ENCODE measurements at places on chromosomes 6 and 20. TPM values are rescaled to one million over a fixed set of nuclear protein-coding genes. Genes with fewer than 3 reads are reported as not detected.

Gene OPRM1
- total RNA-seq = not detected

Gene FOXF2
- total RNA-seq = 0.59 TPM

Gene ALDH8A1
- total RNA-seq = 0.99 TPM

Gene ITCH
- 54.8 TPM for total RNA-seq

Gene DYNLT2
- 2.0 TPM for total RNA-seq

Gene PXDC1
- total RNA-seq = 27.3 TPM

Gene HSPA1L
- 1.8 TPM for total RNA-seq

Gene IP6K3
- total RNA-seq = 3.8 TPM

Gene F13A1
- 106 TPM for total RNA-seq

Gene RSPO4
- total RNA-seq = 1.1 TPM

Gene WASF1
- total RNA-seq = 7.1 TPM

Gene SASH1
- 106 TPM for total RNA-seq

Gene TMEM244
- total RNA-seq = 4.2 TPM

Gene MUC22
- not detected for total RNA-seq

Gene OR2J3
- not detected for total RNA-seq

Gene PPP1R3G
- total RNA-seq = 1.8 TPM

Gene GNAS-AS1
- total RNA-seq = 1.3 TPM

Gene DLL1
- total RNA-seq = 11.2 TPM

Gene MATN4
- total RNA-seq = 0.99 TPM

Gene TCP11
- total RNA-seq = 0.30 TPM

Gene SLC35D3
- 0.10 TPM for total RNA-seq

Gene CD109
- total RNA-seq = 55.0 TPM

Gene ZSCAN16
- 2.8 TPM for total RNA-seq

Gene FAM50B
- 5.0 TPM for total RNA-seq

Gene UCKL1
- total RNA-seq = 23.0 TPM

Gene PACSIN1
- total RNA-seq = not detected

Gene ISM1
- total RNA-seq = 11.2 TPM

Gene EBF4
- 2.5 TPM for total RNA-seq

Gene STMND1
- total RNA-seq = not detected

Gene SMOC2
- 29.6 TPM for total RNA-seq

Gene NKX2-4
- not detected for total RNA-seq

Gene SIRPA
- 16.4 TPM for total RNA-seq

Gene RFX6
- not detected for total RNA-seq

Gene KCNK5
- 1.4 TPM for total RNA-seq

Gene LTB
- 1.6 TPM for total RNA-seq

Gene PRDM13
- total RNA-seq = not detected

Gene MACROD2
- 17.6 TPM for total RNA-seq

Data from skin of body (tissue), 3 donors.